ENCODE measurements at places on chromosomes 12 and 14.

DNA sequence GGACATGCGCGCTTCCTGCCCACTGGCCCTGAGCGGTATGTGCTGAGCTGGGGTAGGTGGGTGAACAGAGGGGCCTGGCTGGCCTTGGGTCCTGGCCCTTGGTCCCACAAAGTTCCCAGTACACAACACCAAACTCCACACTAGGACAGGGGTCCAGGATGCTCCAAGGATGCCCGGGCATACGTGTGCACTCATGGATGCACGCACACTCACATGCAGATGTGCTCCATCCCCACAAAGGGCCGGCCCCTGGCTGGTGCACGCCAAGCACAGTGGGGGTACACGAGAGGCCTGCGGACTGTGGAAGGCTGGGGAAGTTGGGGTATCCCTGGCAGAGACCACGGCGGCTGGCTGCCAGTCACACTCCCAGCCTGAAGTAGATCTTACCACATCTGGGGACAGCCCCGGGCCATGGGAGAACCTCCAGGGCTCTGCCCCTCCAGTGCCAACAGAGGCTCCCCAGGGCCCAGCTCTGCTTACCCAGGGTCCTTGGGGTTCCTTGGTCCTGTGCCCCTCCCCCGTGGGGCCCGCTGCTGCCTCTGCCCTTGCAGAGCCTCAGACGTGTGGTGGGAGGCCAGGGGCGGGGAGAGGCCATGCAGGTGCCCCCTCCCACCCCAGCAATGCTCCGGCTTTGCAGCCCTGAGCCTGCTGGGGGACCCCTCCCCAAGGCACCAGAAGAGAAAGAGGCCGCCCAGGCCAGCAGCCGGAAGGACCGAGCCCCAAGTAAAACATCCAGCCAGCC, 24.0 kb upstream of the NUDT14 start:
- DNase-seq: no peak

DNA sequence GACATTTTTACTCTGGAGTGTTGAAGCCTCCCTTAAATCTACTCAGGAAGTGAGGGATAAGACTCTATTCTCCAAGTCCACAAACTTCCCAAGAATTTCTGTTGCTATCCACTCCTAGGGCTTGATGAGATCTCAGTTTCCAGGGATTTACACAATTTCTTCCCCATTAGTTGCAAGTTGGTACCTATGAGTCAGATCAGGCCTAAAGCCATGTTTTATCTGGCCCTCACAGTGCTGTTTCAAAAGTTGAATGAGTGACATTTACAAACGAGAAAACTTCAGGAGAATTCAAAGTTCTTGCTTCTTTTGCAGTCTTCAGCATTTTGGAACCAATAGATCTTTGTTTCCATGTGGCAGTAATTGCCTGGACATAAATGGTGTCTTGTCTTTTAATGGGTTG, 156.4 kb upstream of the SYT10 start:
- no peak for DNase-seq

- no peak for DNase-seq
Observed at GRCh38 chr12:68007033-68007432, 17.8 kb downstream of the IFNG-AS1 start.

GRCh38 chr12:3315201-3315661, 175.8 kb upstream of the PRMT8 start:
- no peak for DNase-seq

- no peak for DNase-seq
Observed at GRCh38 chr12:3543826-3544225, 52.8 kb downstream of the PRMT8 start.

- DNase-seq: no peak
Observed at GRCh38 chr14:26282578-26282977, 315.3 kb downstream of the NOVA1 start.

- DNase-seq: no peak
Observed at GRCh38 chr12:22105542-22105941, 59.5 kb downstream of the CMAS start.

DNA sequence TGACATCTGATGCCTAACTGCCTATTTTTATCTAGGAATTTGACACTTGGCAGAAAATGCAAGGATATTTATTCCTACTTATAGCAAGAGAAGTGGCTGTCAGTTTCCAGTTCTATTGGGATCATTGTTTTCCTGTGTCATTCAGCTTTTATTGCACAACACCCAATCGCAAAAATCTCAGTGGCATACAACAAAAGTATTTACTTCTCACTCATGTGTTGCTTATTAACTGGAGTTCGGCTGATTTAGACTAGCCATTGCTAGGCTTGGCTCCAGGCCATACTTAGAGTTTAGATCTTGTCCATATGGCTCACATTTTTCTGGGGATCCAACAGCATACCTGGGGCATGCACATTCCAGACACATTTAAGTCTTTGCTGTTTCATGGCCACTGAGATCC, 218.6 kb upstream of the SYT1 start:
- DNase-seq: no peak

- DNase-seq: no peak
Observed at GRCh38 chr12:56931474-56931978, 2.7 kb downstream of the SDR9C7 start.

- no peak for DNase-seq
Observed at GRCh38 chr12:62737615-62738014, 197.3 kb downstream of the PPM1H start.

DNA sequence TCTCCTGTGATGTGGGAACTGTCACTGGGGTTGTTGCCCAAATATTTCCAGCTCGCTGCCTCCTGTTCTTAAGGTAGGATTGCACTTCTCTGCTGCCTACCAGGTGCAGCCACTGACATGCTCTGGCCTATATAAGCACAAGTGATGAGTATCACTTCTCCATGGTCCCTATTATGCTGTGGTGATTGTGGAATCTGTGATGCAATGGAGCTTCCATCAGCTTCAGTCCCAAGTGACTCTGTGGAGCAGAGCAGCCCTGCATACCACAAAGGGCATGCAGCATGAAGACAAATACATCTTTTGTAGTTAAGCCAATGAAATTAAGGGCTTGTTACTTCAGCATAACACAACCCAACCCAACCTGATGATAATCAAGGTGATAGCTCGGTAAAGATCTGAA, 43.5 kb downstream of the CKAP4 start:
- DNase-seq: no peak

DNA sequence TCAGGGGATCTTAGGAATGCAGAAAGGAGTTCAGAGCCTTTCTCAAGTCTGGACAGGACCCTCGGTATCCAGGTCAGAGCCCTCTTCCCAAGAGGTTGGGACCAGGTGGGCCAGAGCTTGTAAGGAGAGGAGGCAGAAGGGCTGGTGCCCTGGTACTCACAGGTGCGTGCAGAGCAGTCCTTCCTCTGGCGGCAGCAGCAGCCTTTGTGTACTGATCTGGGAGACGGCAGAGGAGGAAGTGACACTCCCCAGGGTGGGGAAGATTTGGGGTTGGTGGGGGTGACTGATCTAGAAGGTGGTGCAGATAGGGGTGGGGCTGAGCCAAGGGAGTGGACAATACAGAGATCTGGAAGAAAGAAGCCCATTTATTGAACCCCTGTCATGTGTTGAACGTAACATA, at the start of gene ITGB7:
TSS of gene ITGB7 (minus strand) at position 210 of the 400 bp plus-strand sequence. CDS start 6,808 bp downstream, outside the sequence.
- DNase-seq: no peak

- no peak for DNase-seq
Observed at GRCh38 chr12:120720234-120720986, 5.2 kb upstream of the ACADS start.

DNA sequence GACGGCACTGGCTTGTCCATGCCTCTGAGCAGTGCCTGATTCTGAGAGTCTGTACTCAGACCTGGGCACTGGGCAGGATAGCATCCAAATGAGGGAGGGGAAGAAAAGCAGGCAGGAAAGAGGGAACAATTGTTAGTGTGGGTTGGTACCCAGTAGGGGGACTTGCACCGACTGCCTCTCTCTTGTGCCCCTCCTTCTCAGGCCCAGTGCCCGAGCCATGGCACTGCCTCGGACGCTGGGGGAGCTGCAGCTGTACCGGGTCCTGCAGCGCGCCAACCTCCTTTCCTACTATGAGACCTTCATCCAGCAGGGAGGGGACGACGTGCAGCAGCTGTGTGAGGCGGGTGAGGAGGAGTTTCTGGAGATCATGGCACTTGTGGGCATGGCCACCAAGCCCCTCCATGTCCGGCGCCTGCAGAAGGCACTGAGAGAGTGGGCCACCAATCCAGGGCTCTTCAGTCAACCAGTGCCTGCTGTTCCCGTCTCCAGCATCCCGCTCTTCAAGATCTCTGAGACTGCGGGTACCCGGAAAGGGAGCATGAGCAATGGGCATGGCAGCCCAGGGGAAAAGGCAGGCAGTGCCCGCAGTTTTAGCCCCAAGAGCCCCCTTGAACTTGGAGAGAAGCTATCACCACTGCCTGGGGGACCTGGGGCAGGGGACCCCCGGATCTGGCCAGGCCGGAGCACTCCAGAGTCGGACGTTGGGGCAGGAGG, 2.2 kb downstream of the NAB2 start:
- DNase-seq: no peak

GRCh38 chr14:37197421-37198272, at the start of gene MIPOL1:
TSS of gene MIPOL1 (plus strand) at chr14:37197937. CDS start at chr14:37247889, 49,952 bp downstream.
- DNase-seq: peak; percentile 33

GRCh38 chr12:9587987-9588600, 19.6 kb downstream of the KLRB1 start:
- no peak for DNase-seq

GRCh38 chr12:86256163-86256562, at the start of gene MGAT4C:
TSS of gene MGAT4C (minus strand) at chr12:86256391.
- no peak for DNase-seq

DNA sequence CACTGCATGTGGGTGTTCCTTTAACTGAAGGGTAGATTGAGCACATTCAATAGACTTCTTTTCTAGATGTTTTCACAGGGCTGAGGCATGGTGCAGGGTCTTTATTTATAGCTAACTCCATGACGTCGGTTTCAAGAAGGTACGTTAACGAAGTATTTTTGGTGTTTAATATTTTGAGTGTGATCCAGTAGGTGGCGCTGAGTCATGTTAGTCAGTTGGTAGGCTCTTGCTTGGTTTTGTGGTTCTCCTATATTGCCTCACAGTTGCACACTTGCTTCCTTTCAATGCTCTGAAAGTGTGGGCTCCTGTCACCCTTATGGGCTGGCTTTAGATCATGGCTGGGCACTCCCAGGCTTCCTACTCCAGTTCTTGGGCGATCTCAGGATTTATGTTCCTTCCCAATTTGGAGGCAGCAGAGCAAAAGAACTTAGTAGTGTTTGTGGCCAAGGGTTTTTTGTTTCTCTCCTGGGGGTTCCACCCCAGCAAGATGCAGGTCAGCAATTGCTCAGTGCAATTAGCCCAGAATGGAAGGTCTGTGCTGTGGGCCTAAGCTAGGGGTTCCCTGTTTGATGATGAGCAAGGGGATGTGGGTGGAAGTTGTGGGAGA, 471.6 kb upstream of the FOXG1 start:
- no peak for DNase-seq

DNA sequence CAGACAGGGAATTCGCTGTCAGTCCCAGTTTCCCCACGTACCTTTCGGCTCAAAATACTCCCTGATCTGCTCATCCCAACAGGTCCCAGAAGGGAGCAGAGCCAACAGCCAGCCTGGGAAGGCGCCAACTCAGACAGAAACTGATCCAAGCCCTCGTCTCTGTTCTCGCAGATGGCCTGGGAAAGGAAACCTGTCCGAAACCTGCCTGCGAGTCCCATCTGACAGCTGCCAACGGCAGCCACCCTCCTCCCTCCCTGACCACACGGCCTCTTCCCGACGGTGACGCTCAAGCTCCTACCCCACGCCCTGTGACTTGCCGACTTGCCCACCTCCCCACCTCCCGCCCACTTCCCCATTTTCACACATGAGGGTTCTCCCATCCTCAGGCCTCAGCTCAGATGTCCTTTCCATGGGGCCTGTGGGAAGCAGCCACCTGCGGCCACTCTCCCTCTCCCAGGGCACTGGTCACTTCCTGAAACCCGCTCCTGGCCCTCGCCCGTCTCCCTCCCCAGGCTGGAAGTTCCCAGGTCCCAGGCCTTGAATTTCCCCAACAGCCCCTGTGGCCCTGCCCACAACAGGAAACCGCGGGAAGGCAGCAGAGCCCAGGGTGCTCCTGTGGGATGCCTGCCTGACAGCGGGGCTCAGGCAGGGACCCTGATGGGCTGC, 60.9 kb upstream of the FBRSL1 start:
- DNase-seq: peak; percentile 56

DNA sequence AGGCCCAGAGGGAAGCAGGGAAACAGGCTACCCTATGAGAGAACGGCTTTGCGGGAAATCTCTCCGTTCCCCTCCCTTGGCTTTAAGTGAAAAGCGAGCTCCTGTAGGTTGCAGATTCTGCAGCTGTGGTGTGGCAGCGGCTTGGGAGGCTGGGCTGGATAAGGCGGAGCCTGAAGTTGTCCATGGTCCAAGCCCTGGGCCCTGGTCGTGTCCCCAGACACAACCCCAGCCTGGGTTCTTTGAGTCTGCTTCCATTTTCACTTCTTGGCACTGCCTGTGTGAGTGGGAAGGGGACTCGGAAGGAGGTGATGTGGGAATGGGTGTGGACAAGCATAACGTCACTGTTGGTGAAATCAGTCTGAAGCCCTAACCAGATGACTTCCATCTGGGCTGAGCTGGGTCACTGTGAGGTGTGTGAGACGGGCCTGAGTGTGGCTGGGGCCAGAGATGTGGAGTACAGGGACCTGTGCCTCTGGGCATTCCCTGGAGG, 43.0 kb upstream of the CTDSP2 start:
- no peak for DNase-seq

DNA sequence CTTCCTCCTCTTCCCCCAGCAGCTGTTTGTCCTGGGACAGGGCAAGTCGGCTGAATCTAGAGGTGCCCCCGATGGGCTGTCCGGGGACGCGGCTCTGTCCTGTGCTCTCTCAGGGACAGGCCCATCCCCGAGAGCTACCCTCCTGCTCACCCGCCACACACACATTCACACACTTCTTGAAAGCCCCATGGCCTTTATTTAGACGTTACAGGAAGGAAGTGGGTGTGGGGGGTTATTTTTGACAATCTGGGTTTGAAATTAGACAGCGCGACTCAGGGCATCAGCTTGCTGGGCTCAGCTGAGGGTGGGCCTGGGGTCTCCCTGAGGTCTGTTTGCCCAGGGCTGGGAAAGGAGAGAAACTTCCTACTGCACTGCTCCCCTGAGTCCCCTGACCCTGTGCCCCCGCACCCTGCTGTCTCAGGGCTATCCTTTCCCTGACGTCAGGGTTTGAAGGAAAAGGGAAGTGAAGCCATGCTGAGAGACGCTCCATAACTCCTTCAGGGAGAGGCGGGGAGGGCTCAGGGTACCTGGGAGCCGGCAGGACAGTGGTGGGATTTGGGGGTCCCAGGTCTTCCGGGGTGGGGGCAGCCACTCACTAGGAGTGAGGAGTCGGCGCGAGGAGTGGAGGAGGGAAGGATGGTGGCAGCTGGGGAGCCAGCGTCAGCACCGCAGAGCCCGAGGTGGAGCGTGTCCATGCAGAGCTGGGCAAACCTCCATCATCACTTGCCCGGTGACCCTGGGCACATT, 8.1 kb downstream of the PTPN6 start:
- no peak for DNase-seq

DNA sequence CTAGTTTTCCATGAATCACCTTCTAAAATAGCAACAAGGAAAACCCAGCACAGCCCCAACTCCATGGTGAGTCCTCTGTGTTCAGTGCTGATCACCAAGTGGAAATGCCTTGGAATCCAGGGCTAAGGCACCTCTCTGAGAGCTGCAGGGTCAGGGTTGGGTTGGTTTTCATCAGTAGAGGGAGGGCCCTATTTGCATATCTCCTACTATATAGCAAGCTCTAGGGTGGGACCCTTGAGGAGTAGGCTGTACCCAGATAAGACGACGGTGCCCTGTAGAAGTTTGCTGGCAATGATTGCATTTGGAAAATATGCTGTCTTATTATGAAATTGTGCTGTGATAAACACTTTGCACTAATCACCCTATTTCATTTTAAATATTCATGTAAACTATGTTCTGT, 1011.8 kb downstream of the TMEM121 start:
- DNase-seq: no peak

GRCh38 chr12:101567918-101568317, 26.9 kb upstream of the MYBPC1 start:
- no peak for DNase-seq

GRCh38 chr12:100842156-100842555, 47.6 kb downstream of the ANO4 start:
- DNase-seq: no peak
